ENCODE measurements at places on chromosomes 6 and 20. TPM values are rescaled to one million over a fixed set of nuclear protein-coding genes. Genes with fewer than 3 reads are reported as not detected.
A peak's percentile ranks its signal among the peaks of the same experiment; 100 is the strongest.

Gene SAMD3
- 2.5 TPM for total RNA-seq

Gene TTLL9
- total RNA-seq = not detected

Gene NHLRC1
- total RNA-seq = 0.09 TPM

Gene HLA-DQA2
- total RNA-seq = 0.45 TPM

Gene PROKR2
- not detected for total RNA-seq

Gene SLC17A2
- total RNA-seq = not detected

DNA sequence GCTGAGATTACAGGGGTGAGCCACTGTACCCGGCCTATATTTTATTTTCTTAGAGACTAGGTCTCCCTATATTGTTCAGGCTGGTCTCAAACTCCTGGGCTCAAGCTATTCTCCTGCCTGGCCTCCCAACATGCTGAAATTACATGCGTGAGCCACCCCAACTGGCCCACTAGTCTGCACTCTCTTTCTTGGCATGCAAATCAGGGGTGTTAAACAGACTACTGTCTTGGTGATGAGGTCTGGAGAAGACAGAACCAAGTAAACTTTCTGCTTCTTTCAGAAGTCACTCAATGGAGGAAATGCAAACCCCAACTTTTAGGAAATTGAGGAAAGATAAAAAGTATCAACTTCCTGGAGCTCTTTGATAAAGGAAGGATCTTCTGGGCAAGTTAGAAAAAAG lies 8.0 kb upstream of the TUBB2B start:
- no peak overlapping the region for H3K4me3 ChIP-seq
- peaks cover 74% of the 10 kb centered on the region for H3K27me3 ChIP-seq
- H3K36me3 ChIP-seq = no peaks in the 10 kb centered on the region
- peaks cover 7% of the 10 kb centered on the region for H3K4me1 ChIP-seq

DNA sequence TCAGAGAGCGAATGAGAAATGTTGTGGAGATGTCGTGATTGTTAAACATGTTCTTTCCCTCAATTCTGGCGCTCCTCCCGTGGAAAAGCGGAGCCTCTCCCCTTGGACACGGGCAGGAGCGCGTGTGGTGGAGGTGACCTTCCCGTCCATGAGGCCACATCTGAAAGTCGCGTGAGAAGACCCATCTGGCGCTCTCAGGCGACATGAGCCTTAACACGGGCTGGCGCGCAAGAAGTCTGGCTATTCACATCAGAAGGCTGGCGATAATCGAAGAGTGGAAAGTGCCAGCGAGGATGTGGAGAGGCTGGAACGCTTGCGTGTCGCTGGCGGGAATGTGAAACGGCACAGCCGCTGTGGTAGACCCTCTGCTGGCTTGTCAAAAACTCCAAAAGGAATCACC lies 341.3 kb downstream of the ZFAND3 start:
- DNase-seq = no peak
- H3K27me3 ChIP-seq = no peaks in the 10 kb centered on the region
- no peaks in the 10 kb centered on the region for H3K4me1 ChIP-seq
- H3K27ac ChIP-seq = no peak overlapping the region
- H3K4me3 ChIP-seq = no peak overlapping the region
- no peaks in the 10 kb centered on the region for H3K36me3 ChIP-seq

DNA sequence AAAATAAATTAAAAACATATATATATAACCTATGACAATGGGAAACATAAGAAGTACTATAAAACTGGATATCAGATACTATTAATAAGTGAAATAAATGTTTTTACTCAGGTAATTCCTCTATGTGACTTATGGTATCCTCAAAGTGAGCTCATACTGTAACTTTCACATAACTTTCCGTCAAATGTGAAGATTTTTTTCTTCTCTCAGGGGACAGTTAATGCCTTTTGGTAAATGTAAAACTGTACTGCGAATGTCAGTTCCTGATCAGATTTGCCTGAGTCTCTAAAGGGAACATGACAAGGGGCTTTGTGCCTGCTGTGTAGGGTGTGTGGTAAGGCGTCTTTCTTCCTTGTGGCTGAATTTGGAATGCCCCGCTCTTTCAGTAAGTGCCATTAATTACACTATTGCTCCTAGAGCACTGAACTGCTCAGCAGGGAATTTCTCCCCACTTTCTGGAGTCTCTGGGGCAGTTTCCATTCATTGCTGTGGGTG lies 271.8 kb downstream of the PRL start:
- no peaks in the 10 kb centered on the region for H3K27me3 ChIP-seq
- no peak overlapping the region for H3K27ac ChIP-seq
- no peak for DNase-seq
- peaks cover 4% of the 10 kb centered on the region for H3K36me3 ChIP-seq
- H3K4me1 ChIP-seq = peaks cover 17% of the 10 kb centered on the region
- no peak overlapping the region for H3K4me3 ChIP-seq

DNA sequence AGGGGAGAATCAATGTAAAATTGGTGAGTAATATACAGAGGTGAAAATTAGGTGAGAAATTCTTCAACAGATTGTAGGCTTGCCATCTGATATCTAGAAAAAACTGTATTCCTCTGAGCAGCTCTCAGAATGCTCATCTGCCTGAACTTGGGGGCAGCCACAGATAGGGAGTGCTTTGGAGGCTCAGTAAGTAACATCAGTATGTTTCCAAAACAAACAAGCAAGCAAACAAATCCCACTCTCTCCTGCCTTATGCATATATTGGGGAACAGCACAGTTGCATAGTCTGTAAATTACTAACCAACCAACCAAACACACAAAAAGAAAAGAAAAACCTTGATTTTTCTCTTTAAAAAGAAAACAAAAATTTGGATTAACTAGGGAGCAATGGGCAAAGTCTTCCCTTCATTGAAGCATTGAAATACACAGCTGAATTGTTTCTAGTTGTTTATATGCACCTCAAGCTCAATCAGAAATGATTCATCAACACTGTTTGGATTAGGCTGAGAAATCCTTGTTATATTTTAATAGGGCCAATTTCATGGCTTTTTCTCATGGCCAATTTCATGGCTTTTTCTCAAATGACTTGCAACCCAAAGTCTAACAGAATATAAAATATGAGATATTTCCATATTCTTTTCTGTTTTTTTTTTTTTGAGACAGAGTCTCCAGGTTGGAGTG lies 50.1 kb upstream of the DEK start:
- DNase-seq = no peak
- no peaks in the 10 kb centered on the region for H3K36me3 ChIP-seq
- no peak overlapping the region for H3K4me3 ChIP-seq
- no peak overlapping the region for H3K27ac ChIP-seq

DNA sequence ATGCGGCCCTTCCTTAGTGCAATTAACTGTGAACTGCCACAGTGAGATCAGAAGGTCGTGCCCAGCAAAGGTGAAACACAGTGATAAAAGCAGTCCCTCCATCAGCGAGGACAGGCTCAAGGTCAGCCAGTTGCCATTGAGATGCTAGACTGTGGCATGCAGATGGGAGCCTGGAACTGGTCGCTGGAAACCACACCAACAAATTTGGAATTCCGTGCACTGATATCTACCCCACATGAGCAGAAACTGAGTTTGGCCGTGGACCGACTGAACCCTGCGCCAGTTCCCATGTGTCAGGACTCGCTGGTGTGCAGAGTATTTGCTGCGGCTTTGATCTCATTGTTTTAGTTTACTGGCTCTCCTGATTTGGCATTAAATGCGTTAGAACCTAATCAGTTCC lies 125.6 kb upstream of the QKI start:
- no peak overlapping the region for H3K27ac ChIP-seq
- H3K36me3 ChIP-seq = no peaks in the 10 kb centered on the region
- no peaks in the 10 kb centered on the region for H3K4me1 ChIP-seq
- H3K4me3 ChIP-seq = no peak overlapping the region
- no peak for DNase-seq

GRCh38 chr20:1845163-1845523 lies 50.1 kb upstream of the SIRPA start:
- H3K27me3 ChIP-seq = no peaks in the 10 kb centered on the region
- DNase-seq = no peak
- H3K4me3 ChIP-seq = no peak overlapping the region
- no peak overlapping the region for H3K27ac ChIP-seq
- no peaks in the 10 kb centered on the region for H3K36me3 ChIP-seq

- H3K27ac ChIP-seq = no peak overlapping the region
- no peaks in the 10 kb centered on the region for H3K36me3 ChIP-seq
- H3K27me3 ChIP-seq = peaks cover 15% of the 10 kb centered on the region
- DNase-seq = no peak
- no peak overlapping the region for H3K4me3 ChIP-seq
- H3K4me1 ChIP-seq = peaks cover 3% of the 10 kb centered on the region
These were observed 107.1 kb downstream of the MRPL14 start for GRCh38 chr6:44020148-44020547.

- peaks cover 68% of the 10 kb centered on the region for H3K36me3 ChIP-seq
- no peak overlapping the region for H3K4me3 ChIP-seq
- H3K27me3 ChIP-seq = no peaks in the 10 kb centered on the region
- no peaks in the 10 kb centered on the region for H3K4me1 ChIP-seq
- DNase-seq = no peak
- H3K27ac ChIP-seq = no peak overlapping the region
These were observed 33.5 kb downstream of the TM9SF4 start for GRCh38 chr20:32142991-32143390.

DNA sequence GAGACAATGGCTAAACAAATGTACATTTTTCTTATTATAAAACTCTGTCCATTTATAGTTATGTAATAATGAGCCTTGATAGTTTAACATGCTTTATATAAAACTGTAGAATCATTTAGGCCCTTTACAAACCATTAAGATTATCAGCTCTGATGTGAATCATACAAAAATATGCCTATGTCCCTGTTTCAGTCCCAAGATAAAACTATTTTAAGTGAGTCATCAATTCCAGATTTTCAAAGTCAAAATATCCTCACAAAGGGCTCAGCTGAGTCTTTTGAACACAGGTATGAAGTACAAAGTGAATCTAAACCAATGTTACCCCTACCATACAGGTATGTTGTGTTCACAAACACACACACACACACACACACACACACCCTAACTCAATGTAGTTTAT lies 88.0 kb downstream of the PTPRK start:
- no peaks in the 10 kb centered on the region for H3K36me3 ChIP-seq
- no peak overlapping the region for H3K27ac ChIP-seq
- H3K4me3 ChIP-seq = no peak overlapping the region
- no peaks in the 10 kb centered on the region for H3K4me1 ChIP-seq
- DNase-seq = no peak

DNA sequence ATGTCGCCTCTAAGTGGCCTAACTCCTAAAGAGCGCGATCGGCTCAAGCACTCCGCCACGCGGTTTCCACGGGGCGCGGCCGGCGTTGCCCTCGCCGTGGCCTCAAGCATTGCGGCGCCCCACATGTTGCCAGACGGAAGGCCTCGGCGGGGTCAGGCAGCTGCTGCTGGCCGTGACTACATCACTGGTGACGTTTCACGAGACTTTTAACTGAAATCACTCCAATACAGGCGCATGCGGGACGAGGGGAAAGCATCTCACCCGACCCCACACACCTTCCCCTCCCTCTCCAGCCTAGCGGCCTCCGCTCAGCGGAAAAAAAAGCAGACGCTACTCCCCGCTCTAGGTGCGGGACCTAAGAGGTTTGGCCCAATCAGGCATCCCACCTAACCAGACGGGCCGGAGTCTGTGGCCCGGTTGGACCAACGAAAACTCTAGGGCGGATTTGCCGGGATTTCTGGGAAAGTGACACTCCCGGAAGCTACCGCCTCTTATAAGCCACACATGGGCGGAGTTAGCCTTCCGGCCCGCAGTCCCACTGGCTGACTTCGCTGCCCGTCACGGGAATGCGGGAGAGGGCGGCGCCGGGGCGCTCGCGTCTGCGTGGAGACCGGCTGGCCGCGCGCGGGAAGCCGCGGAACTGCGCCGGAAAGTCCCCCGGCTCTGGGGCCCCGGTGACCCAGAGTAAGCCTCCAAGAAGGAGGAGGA lies at the start of gene NXT1:
Gene NXT1, plus strand, starts transcription at position 596 of the 708 bp plus-strand sequence. CDS start 3,251 bp downstream, outside the sequence.
- peaks cover 21% of the 10 kb centered on the region for H3K36me3 ChIP-seq
- peak within 1 kb of the TSS; percentile 88 for H3K4me3 ChIP-seq
- H3K27ac ChIP-seq = peak within 1 kb of the TSS; percentile 100
- peaks cover 30% of the 10 kb centered on the region for H3K4me1 ChIP-seq
- H3K27me3 ChIP-seq = no peaks in the 10 kb centered on the region

DNA sequence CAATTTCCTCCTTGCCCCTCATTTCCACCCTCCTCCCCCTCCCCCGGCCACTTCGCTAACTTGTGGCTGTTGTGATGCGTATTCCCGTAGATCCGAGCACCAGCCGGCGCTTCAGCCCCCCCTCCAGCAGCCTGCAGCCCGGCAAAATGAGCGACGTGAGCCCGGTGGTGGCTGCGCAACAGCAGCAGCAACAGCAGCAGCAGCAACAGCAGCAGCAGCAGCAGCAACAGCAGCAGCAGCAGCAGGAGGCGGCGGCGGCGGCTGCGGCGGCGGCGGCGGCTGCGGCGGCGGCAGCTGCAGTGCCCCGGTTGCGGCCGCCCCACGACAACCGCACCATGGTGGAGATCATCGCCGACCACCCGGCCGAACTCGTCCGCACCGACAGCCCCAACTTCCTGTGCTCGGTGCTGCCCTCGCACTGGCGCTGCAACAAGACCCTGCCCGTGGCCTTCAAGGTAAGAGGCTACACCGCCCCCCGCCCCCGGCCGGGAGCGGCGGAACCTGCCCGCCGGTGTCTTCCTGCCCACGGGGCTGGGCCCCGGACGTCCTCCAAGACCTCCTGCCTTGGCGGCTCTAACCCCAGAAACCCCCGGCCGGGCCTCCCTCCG lies 44.9 kb upstream of the SUPT3H start:
- H3K27me3 ChIP-seq = peaks cover 18% of the 10 kb centered on the region
- H3K27ac ChIP-seq = peak overlapping the region; percentile 98
- peak overlapping the region; percentile 94 for H3K4me3 ChIP-seq

DNA sequence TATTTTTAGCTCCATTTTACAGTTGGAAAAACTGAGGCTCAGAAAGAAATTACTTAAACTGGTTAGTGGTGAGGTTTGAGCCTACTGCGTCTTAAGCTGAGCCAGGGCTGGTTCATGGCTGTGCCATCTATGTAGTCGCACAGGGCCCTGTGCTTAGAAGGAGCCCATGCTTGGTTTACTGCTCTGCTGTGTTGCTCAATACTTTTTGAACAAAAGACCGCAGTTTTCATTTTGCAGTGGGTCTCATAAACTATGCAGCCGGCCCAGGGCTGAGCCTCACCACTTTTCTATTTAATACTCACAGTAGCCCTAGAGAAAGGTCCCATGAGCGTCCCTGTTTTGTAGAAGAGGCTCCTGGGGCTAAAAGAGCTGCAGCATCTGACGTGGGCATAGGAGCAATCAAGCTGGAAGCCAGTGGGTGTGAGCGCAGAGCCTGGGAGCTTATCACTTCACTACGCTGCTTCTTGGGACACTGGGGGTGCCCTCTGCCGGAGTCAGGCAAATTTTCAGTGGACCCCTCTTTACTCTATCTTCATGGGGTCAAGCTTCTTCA lies 501 bp downstream of the SIRPB2 start:
- peaks cover 43% of the 10 kb centered on the region for H3K27me3 ChIP-seq
- H3K36me3 ChIP-seq = no peaks in the 10 kb centered on the region
- peaks cover 15% of the 10 kb centered on the region for H3K4me1 ChIP-seq
- H3K27ac ChIP-seq = no peak overlapping the region
- H3K4me3 ChIP-seq = no peak overlapping the region
- peak; percentile 38 for DNase-seq

- H3K36me3 ChIP-seq = peaks cover 58% of the 10 kb centered on the region
- no peak for DNase-seq
- peaks cover 12% of the 10 kb centered on the region for H3K4me1 ChIP-seq
- H3K4me3 ChIP-seq = no peak overlapping the region
- no peak overlapping the region for H3K27ac ChIP-seq
These were observed 49.3 kb downstream of the SPATA2 start for GRCh38 chr20:49866051-49866450.

GRCh38 chr6:2744209-2744771 lies 6.4 kb downstream of the MYLK4 start:
- no peaks in the 10 kb centered on the region for H3K4me1 ChIP-seq
- no peak for DNase-seq
- H3K27me3 ChIP-seq = peaks cover 37% of the 10 kb centered on the region
- H3K36me3 ChIP-seq = no peaks in the 10 kb centered on the region
